ENCODE measurements at places on chromosomes 4 and X.

- DNase-seq, result no peak
These were observed 26.1 kb upstream of the FAT1 start for GRCh38 chr4:186749611-186750281.

- no peak for DNase-seq
These were observed 231.5 kb upstream of the FMR1 start for GRCh38 chrX:147680251-147680650.

DNA sequence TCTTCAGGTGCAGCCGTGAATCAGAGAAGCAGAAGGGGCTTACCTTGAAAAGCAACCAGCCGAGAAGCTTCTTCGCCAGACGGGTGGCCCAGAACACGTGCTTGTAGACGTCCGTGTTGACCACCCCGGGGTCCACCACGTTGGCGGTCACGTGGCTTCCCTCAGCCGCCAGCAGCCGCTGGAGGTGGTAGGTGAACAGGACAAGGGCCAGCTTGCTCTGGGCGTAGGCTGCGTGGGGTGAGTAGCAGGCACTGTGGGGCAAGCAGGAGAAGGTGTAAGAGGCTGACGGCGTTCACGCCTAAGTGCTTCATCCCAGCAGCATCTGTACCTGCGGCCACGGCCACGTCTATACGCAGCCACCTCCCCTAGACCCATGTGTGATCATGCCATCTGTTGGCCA is 257.8 kb downstream of the DHRSX start:
- no peak for DNase-seq

GRCh38 chr4:153126137-153126536 is 78.1 kb upstream of the TRIM2 start:
- no peak for DNase-seq

GRCh38 chr4:18069810-18070209 is 48.3 kb upstream of the LCORL start:
- DNase-seq, result no peak

GRCh38 chrX:22060415-22061280 is 28.5 kb downstream of the PHEX start:
- DNase-seq, result no peak

GRCh38 chrX:125492439-125492838 is 172.8 kb downstream of the TEX13C start:
- no peak for DNase-seq

GRCh38 chr4:25172961-25173915 is 13.0 kb upstream of the SEPSECS start:
- no peak for DNase-seq

DNA sequence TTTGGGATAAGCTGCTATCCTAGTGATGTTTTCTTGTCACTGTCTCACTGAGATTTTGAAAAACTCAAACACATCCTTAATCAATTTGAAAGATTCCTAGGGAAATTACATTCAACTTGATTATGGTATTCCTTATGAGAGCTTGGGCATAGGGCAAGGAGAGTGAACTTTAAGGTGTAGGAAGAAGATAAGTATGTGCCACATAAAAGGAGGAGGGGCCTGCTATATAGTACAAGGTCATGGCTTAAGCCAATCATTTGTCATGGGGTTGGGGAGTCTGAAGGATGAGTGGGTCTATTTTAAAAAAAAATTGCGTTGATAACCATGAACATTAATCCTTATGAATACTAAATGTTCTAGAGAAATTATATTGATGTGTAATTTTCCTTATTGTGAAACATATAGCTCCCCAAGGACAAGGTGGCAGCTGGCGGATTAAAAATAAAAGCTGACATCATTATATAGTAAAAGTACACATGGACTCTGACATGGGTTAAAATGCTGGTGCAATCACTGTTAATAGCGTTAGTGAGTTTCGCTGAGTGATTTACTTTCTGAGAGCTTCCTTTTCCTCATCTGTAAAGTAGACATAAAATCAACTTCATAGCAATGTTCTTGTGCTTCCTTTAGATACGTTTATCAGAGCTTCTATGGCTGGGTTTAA is 17.4 kb downstream of the GALNT7 start:
- DNase-seq, result no peak

DNA sequence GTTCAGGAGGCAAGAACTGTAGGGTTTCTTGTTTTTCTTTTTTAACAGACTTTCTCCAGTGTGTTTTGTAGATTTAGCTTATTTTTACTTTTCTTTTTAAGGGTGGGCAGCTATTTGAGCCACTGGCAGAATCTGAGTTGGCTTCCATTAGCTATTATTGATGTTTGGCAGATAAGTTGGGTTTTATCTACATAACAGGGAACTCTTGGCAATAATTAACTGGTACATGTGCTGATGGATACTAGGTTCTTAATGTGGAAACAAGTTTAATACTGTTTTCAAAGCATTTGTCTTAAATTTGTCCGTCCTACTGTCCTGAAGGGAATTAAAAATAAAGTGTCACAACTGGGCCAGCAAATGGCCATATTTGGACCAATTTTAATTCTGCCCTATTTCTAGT is 80.5 kb downstream of the PHOX2B start:
- no peak for DNase-seq

GRCh38 chr4:72390409-72390808 is 178.6 kb downstream of the ADAMTS3 start:
- no peak for DNase-seq

DNA sequence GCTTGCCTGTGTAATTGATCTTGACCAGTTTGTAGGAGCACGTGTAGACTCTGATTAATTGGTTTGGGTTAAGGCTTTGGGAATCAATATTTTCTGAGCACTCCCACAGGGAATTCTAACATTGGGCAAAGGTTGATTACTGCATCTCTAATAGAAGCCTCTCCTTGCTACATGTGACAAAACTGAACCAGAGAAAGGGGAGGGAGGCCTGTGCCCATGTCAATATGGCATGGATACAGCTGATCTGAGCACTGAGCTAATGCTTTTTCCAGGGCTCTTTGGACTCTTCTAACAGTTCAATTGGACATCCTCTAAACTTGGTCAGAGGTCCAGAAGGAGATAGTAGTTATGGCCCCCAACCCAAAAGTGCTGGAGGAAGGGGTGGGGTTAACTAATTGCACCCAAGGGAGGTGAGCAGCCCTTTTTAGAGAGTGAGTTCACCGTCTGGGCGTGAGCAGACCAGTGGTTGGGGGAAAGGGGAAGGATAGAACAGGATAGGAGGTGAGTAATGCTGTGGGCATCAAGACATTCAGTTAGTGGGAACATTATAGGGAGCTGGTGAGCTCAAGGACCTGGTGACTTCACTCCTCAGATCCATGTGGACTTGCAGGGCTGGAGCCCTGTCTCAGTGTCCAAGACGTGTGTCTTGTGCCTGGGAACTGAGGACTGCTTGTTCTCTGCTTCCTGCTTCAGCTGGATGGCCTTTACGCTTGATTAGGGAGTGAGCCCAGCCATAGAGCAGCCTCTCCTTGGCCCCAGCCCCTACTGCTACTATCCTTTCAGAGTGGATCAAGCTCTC is 22.8 kb downstream of the MSN start:
- no peak for DNase-seq

DNA sequence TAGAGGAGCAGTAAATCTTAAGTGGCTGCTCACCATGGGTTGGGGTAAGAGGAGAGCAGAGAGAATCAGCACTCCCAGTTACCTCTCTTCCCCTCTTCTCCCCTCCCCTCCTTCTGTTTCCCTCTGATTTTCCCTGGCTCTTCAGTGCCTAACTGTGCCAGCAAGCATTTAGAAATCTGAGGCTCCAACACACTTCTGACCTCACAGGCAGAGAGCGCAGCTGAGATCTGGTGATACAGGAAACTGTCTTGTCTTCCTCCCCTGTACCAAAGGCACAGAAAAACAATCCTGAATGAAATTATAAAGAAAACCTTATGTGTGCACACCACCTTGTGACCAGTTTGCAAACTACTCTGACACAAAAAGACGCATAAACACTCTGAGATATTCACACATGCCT is 82.4 kb upstream of the SMIM10 start:
- DNase-seq, result no peak

GRCh38 chr4:140105436-140105835 is 48.5 kb downstream of the MAML3 start:
- no peak for DNase-seq

DNA sequence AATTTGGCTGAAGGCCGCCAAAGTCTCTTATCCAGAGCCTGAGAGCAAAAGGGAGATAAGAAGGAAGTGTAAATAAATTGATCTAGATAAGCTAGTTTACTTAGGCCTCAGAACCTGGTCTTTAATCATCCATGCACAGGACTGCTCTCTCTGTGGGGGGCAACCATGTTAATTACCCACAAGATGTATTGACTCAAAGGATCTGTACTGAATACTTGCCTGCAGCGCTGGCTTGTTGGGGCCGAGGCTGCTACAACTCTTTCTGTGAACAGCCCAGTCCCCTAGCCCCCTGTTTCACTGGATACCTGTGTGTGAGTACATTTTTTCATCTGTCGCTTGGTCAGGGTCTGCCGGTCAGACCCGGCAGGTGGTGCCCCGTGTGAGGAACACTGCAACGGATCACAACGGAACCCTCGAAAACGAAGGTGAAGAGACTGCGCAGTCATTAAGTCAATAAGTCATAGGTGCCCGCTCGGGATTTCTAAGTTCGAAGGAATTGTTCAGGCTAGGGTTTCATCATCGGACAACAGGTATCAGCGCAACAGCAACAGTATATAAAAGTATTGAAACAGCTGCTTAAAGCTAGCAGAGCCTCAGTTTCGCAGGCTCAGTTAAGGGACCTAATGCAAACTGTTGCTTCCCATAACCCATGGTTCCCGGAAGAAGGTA is 8.3 kb downstream of the MAGEA11 start:
- no peak for DNase-seq

DNA sequence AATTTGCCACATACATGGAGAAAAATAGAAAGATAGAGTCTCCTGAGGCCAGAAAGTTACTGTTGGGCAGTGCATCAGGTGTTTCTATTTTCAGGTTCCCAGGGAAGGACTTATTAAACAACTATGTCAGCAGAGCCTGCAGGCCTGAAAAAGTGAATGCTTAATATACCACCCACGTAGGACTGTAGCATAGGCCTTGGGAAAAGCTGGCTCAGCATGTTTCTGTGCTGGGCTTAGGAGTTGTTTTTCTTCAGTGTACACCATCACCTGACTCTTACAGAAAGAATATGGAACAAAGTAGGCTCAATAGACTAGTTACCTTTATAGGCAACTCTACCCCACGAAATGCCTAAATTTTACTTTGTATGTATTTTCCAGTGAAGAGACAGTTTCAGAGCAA is 1385.9 kb downstream of the FAM133A start:
- DNase-seq, result no peak

- DNase-seq, result no peak
These were observed 225.4 kb upstream of the AGA start for GRCh38 chr4:177667687-177668086.

GRCh38 chrX:16112428-16112827 is 10.9 kb upstream of the GRPR start:
- no peak for DNase-seq

DNA sequence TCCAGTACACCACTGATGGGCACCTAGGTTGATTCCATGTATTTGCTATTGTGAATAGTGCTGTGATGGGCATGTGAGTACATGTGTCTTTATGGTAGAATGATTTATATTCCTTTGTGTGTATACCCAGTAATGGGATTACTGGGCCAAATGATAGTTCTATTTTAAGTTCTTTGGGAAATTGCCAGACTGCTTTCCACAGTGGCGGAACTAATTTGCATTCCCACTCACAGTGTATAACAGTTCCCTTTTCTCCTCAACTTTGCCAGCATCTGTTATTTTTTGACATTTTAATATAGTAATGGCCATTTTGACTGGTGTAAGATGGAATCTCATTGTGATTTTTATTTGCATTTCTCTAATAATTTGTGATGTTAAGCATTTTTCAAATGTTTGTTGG is 25.9 kb downstream of the CC2D2A start:
- no peak for DNase-seq

- DNase-seq, result no peak
These were observed 51.4 kb upstream of the MND1 start for GRCh38 chr4:153292897-153293741.

- DNase-seq, result no peak
These were observed 83.6 kb downstream of the TSPAN5 start for GRCh38 chr4:98574816-98575215.

GRCh38 chrX:84737471-84737871 is 235.2 kb upstream of the HDX start:
- no peak for DNase-seq

GRCh38 chr4:135244056-135244455 is 1042.5 kb upstream of the PABPC4L start:
- DNase-seq, result no peak

- DNase-seq, result no peak
These were observed 85.7 kb downstream of the TSPAN5 start for GRCh38 chr4:98572697-98573096.

DNA sequence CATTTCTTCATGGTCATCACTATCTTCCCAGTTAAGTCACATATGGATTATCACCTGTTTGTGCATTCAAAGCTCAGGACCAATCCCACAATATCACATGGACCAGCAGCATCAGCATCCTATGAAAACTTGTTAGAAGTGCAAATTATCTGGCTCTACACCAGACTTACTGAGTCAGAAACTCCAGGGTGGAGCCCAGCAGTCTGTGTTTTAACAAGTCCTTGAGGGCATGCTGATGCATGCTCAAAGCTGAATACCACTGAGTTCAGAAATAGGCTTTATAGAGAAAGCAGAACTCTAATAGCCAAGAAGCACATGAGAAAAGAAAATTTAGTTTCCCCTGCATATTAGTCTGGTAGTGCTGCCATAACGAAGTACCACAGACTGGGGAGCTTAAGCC is 62.4 kb upstream of the GABRQ start:
- DNase-seq, result no peak

- no peak for DNase-seq
These were observed 56.9 kb downstream of the CPLX1 start for GRCh38 chr4:768995-769394.

GRCh38 chr4:164027805-164028204 is 533.3 kb downstream of the TMA16 start:
- no peak for DNase-seq

DNA sequence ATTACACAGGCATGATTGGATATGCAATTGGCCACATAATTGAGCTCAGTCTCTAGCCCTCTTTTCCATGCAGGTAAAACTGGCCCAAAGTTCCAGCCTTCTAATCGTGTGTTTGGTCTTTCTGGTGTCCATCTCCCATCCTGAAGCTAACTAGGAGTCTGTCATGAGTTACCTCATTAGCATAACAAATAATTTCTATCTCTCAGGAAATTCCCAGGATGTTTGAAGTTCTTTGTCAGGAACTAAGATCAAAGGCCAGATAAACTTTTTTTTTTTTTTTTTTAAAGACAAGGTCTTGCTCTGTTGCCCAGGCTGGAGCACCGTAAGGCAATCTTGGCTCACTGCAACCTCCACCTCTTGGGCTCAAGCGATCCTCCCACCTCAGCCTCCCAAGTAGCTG is 15.8 kb downstream of the ATXN3L start:
- DNase-seq, result no peak

DNA sequence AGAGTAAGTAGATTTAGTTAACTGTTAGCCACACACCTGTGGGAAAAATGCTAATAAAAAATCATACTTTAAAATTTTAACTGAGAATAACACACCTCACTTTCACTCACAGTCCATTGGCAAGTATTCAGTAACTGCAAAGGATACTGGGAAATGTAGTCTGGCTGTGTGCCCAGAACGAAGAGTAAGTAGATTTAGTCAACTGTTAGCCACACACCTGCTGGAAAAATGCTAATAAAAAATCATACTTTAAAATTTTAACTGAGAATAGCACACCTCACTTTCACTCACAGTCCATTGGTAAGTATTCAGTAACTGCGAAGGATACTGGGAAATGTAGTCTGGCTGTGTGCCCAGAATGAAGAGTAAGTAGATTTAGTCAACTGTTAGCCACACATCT is 178.4 kb upstream of the NWD2 start:
- no peak for DNase-seq

Data from stimulated activated CD8-positive, alpha-beta memory T cell treated with anti-CD3 and anti-CD28 coated beads, Interleukin-4, amount 100 ng/mL, for 1 hour (primary cell).